ENCODE measurements at places on chromosomes 5 and 9.

DNA sequence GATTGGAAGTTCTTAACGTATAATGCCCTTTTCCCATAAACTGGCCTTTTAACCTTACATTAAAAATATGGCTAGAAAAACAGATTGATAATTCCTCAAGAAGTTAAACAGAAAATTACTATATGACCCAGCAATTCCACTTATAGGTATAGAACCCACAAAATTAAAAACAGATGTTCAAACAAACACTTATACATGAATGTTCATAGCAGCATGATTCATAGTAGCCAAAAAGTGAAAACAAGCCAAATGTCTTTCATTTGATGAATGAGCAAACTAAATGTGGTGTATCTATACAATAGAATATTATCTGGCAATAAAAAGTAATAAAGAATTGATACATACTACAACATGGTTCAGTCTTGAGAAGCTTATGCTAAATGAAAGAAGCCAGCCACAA, 35.5 kb downstream of the POU5F2 start:
- DNase-seq, result no peak

DNA sequence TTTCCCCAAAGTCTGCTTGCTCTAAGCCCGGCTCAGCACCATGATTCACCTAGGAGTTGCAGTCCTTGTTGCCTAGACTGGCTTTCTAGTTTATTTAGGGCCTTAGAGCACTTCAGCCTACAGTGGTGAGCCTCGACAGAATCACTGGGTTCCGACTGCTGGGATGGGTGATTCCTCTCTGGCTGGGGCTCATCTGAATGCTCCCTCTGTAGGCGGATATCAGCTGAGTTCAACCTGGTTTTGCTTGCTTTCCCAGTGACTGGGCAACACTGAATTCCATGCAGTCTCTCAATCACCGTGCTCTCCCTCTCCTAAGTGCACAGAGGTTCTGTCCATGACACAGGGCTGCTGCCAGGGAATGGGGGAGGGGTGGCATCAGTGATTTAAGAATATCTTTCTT, 54.1 kb downstream of the OSMR start:
- DNase-seq, result peak; percentile 32

DNA sequence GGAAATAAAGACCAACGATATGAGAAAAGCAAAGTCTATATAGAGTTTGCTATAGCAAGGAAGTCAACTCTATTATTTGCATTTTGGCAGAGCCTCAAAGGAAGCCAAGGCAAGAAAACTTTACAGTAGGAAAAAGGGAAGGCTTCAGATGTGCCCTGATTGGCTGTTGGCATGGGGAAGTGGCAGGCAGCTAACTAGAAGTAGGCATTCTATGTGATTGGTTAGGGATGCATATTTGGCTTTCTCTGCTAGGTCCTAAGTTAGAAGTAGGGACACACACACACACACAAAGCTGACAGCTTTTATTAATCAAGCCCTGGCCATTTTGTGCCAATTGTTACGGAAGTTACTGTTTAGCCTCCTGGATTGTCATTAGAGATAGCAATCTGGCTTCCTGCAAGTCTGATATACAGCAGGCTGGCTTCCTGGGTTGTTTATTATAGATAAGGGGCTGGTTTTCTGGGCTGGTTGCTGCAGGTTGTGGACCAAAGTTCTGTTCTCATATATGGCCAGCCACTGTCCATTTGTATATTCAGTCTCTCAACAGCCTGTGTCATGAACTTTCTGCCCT, 308.1 kb upstream of the GRAMD2B start:
- no peak for DNase-seq

DNA sequence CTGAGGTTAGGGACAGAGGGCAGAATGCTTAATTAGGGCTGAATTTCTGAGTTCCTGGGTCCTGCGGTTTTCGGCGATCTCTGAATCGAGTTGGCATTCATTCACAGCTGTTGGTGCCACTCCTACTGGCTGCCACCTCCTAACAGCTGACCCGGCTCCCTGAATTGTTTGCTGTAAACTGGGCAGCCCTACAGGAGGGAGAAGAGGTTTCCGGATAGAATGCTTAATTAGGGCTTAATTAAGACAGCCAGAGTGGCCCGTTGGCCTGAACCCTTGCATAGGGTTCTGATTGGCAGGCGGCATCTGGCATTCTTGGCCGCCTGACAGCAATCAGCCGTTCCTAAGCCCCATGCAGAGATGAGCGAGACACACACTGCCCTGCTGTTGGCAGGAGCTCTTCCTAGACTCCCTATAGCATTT, 25.7 kb downstream of the FRMPD1 start:
- no peak for DNase-seq

DNA sequence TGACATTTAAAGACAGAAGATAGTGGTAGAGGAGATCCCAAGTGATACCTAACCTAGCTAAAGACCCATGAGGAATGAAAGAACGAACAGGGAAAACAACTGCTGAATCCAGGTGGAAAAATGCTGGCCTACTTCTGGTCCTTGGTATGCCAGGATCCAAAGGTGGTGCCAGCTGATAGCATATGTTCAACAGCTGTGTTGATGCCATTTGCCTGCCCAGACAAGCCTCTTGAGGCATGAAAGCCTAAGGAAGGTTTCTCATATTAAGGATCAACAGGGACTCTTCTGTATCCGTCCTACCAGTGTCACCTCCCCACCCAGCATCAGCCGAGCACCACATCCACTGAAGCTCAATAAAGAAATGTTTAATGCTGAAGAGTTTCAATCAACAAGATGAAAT, 225.7 kb upstream of the DMRT1 start:
- DNase-seq, result no peak

- no peak for DNase-seq
These were observed 115.4 kb downstream of the ZNF608 start for GRCh38 chr5:124630767-124631704.

- DNase-seq, result peak; percentile 88
These were observed 125.2 kb downstream of the GPBP1 start for GRCh38 chr5:57298985-57299491.

GRCh38 chr5:131513780-131514179, 121.2 kb downstream of the RAPGEF6 start:
- no peak for DNase-seq

GRCh38 chr9:110115341-110115820, 92.6 kb downstream of the C9orf152 start:
- no peak for DNase-seq

- no peak for DNase-seq
These were observed 46.9 kb upstream of the HSD17B4 start for GRCh38 chr5:119405419-119405818.

GRCh38 chr9:35760651-35761050, 6.6 kb upstream of the MSMP start:
- no peak for DNase-seq

DNA sequence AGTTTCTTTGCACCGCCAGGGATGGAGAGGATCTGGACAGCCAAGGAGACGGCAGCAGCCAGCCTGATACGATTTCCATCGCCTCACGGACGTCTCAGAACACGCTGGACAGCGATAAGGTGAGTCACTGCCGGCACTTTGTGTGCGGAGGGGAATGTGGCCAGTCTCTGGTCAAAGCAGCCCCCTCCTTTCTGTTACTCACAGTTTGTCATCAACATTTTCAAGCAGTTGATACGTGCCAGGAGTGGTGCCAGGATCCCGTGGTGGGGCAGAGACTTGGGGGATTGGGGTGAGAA, 175.1 kb upstream of the OTULINL start:
- no peak for DNase-seq

DNA sequence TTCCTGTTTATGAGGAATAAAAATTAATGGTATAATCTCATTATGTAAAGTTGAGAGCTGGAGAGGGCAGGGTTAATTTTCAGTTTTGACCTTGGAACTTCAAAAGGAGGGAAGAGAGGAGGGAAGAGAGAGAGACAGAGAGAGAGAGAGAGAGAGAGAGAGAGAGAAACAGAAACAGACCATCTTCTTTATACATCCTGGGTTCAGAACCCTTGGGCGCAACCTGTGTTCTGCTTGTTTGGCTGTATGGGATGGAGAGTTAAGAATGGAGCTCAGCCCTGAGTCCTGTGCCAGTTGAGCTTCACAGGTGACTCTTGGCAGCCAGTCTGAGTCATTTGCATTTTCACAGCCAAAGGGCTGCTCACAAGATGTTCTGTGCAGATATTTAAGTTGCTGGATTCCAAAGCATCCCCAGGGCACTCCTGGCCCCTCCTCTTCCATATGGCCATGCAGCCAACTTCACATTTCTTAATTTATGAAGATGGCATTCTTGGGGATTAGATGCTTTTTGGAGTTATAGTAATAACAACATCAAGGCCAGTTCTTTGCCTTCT, 143.5 kb downstream of the CARTPT start:
- DNase-seq, result no peak

DNA sequence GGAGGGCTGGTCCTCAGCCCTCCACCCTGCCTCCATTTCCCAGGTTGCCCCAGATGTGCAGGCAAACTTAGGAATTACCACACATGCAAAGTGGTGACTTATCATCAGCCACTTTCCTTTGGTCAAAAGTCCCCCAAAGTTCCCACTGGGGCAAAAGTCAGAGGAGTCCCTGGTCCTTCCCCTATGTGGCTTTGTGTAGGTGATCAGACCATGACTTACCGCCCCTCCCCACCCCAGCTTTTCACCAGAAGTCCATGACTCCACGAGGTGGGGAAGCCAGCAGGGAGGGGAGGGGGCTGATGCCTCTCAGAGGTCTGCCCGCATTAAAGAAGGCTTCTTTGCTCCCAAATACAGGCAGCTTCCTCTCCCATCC, 5.8 kb downstream of the TRAF1 start:
- DNase-seq, result no peak

- peak; percentile 10 for DNase-seq
These were observed 11.0 kb upstream of the IFNA1 start for GRCh38 chr9:21429191-21429590.

DNA sequence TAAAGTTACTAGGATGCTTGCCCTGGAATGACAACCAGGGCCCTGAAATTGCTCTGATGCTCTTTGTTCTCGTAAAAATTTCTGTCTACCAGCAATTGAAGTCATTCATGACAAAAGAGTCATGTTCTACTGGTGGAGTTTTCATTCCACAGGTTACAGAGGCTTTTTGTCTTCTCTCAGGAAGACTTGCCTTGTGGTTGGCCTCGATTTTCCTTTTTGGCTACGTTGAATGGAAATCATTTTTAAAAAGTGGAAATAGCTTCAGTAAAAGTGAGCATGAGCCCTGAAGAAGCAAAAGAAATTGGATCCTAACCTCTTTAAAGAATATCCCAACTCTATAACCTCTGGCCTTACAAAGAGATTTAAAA, 255.2 kb downstream of the AOPEP start:
- no peak for DNase-seq

DNA sequence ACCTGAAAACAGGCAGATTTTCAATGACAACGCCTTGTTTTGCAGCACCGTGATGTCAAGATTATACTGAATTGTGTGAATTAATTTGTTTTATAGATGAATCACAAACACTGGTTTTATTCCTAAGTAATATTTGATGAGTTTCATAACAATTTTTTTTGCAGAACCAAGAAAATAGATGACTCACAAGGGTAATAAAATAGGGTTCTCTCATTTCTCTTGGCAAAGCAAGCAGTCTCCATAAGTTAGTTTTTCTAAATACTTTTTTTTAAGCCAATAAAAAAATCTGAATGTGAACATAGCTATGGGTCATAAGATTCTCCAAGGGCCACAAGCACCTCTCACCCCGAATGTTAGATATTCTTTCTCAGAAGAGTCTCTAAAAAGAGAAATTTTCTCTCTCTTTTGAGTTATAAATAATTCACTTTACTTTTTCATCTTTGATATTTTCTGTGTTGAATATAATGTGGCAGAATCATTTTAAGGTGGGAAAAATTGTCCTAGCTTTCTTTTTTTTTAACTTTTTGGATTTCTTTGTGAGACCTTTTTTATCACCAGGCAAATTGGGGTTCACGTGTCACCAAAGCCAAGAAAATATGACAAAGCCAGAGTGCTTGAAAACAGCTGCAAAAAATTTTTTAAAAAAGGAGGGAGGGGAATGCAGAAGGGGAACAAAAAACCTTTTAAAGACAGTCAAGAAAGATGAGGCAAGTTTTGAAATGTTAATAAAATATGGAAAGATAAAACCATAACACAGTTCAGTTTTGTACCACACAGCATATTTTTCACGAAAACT, 174.6 kb upstream of the DAPK1 start:
- no peak for DNase-seq

- no peak for DNase-seq
These were observed 335.3 kb upstream of the ADAMTS16 start for GRCh38 chr5:4804691-4805360.

DNA sequence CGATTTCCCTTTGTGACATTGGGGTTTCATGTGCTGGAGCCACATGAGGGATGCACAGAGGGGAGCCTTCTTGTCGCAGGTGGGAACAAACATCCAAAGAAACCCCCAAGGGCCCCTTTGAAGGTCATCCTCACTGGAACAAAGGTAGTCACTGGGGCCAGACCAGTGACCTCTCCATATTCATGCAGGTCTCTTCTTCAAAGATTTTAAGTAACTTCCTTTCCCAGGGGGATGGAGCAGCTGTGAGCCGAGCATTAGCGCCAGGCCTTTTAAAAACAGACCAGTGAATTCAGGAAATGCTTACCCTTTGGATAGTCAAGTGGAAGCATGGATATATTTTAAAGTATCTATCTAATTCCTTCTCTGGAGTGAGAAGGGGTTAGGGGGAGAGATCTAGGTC, 33.0 kb downstream of the DAPK1 start:
- peak; percentile 55 for DNase-seq

GRCh38 chr5:127589309-127590030, 59.4 kb upstream of the CTXN3 start:
- peak; percentile 58 for DNase-seq

- DNase-seq, result no peak
These were observed 24.6 kb downstream of the COL5A1 start for GRCh38 chr9:134666208-134666607.

- DNase-seq, result peak; percentile 78
These were observed 66.6 kb upstream of the IFNK start for GRCh38 chr9:27457445-27457844.

GRCh38 chr5:95332158-95332557, 47.3 kb upstream of the MCTP1 start:
- no peak for DNase-seq

DNA sequence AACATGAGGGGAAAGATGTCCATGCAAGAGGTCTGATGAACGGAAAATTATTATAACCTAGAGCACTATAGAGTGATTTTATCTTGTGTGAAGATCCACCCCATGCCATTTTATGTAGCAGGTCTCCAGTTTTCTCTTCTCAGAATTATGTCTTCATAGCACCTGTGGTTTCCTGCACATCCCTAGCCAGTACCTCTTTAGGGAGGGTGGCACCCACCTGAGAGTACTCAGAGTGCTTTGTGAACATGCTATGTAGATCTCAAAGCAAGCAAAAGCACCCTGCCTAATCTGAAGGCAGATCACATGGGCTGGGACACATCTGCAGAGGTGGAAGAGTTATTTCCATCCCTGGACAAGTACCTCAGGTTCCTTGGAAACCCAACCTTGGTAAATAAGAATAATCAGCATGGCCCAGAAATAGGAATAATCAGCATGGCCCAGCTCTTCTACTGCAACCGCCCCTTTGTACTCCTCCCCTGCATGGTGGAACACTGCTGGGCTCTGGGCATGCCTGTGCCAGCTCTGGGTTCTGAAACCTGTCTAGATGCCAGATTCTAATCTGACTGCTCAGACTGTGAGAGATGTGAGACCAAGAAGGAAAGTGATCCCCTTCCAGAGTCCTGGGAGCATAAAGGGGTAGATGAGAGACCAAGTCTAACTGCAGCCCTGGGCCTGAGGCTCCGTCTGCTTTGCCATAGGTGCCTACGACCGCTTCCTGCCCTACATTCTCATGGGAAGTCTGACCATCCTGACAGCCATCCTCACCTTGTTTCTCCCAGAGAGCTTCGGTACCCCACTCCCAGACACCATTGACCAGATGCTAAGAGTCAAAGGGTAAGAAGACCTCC, 23.7 kb downstream of the SLC22A5 start:
- DNase-seq, result no peak

- DNase-seq, result no peak
These were observed 221.8 kb downstream of the FAM114A2 start for GRCh38 chr5:153816870-153817269.

All from GM23338 (cell line).